ENCODE measurements at places on chromosomes 3 and 15.

GRCh38 chr3:174618368-174619080 is 240.6 kb upstream of the NAALADL2 start:
- DNase-seq, result no peak

GRCh38 chr15:81221449-81221848 is 24.8 kb downstream of the IL16 start:
- no peak for DNase-seq

DNA sequence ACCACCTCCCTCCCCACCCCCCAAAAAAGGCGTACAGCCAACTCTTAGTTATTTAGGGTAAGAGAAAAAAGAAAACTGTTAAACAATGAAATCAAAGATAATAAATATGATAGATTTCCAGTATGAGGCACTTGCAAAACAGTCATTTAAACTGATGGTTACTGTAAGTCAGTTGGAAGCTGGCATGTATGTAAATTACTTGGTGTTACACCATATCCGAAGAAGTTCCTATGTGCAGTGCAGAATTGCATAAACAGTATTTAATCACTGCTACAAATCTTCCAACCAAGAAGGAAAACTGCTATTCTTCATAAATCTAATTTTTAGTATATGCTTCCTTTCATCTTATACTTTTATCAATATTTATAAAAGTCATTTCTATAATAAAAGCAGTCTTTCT is 62.0 kb downstream of the LEO1 start:
- DNase-seq, result no peak

- no peak for DNase-seq
These were observed 910.2 kb downstream of the ROBO1 start for GRCh38 chr3:78857494-78858111.

DNA sequence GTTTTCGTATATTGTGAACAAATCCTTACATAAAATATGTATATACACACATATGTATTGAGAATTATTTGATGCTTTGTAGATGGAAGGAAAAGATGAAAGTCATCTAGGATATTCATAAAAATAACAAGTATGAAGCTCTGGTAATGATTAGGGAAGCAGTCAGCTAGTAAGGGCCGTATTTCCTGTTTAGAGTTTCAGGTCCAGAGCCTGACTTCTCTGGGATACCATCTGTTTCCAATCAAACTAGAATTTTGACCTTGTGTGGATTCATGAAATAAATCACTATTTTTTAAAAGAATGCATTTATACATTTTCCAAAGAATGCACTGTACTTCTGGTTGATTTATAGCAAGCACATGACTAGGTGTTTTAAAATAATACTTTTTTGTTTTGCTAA is 156.1 kb upstream of the CGNL1 start:
- no peak for DNase-seq

Data from activated CD4-positive, alpha-beta T cell treated with anti-CD3 and anti-CD28 coated beads for 4 hours (primary cell).